ENCODE measurements at places on chromosomes 1 and 21. TPM values are rescaled to one million over a fixed set of nuclear protein-coding genes. Genes with fewer than 3 reads are reported as not detected.

Gene AADACL4
- total RNA-seq = not detected

Gene TCHHL1
- total RNA-seq = not detected

Gene CFAP410
- 40.9 TPM for total RNA-seq

DNA sequence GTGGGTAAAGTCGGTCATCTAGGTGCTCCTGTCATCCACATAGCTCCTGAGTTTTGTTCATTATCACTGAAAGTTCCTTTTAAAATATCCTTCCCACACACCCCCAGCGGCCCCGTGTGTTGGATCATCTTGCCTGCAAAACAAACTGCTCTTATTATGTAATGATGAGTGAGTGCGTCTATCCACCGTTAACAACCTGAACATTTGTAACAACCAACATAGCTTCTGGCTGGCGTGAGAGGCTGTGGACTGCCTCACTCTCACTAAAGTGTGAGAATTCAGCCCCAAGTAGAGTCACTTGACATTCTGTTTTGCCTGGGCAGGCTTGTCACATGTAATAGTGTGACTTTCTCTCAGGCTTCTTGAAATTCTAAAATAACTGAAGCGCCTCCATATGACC is 14.5 kb upstream of the KCNA2 start:
- no peaks in the 10 kb centered on the region for H3K36me3 ChIP-seq
- no peaks in the 10 kb centered on the region for H3K4me1 ChIP-seq
- H3K27me3 ChIP-seq = peaks cover 62% of the 10 kb centered on the region
- H3K4me3 ChIP-seq = no peak overlapping the region

GRCh38 chr1:210072896-210073504 is 135.0 kb downstream of the SYT14 start:
- no peak overlapping the region for H3K27ac ChIP-seq
- no peaks in the 10 kb centered on the region for H3K27me3 ChIP-seq
- no peak for DNase-seq
- no peaks in the 10 kb centered on the region for H3K36me3 ChIP-seq
- no peaks in the 10 kb centered on the region for H3K4me1 ChIP-seq

DNA sequence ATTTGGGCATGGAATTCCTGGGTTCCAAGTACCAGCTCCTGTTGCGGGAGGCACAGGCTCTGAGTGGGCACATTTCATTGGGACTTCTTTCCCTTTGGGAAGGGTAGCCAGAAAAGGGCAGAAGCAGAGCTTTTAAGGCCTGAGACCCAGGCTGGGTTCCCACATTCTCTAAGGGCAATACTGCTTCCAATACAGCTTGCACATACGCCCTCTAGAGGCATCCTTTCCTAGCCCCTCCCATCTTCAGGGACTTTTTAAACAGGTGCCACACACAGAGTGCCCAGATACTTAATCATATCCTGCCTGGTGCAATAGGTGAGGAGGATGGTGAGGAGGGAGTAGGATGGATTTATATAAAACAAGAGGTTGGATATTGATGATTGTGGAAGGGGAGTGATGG is 5.7 kb downstream of the GPR88 start:
- no peaks in the 10 kb centered on the region for H3K4me1 ChIP-seq
- no peak for DNase-seq
- no peak overlapping the region for H3K27ac ChIP-seq
- no peaks in the 10 kb centered on the region for H3K36me3 ChIP-seq

DNA sequence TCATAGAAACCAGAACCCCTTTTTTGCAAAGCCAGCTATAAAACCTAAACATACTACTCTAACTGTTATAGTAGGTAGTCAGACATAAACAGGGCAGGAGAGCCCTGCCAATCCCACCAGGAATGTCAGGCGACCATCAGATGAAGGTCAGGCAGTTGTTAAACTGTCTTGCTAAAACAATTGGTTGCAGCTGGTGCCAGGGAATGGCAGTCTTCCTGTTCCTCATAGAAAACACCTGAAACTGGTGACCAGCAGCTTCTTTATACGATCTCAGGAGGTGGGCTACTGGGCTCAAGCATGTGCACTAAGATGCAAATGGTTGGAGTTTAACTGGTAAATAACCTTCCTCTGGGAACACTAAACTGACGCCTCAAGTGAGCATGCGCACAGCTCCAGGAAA is 224.1 kb downstream of the COL11A1 start:
- H3K27me3 ChIP-seq = no peaks in the 10 kb centered on the region
- no peak for DNase-seq

GRCh38 chr21:43818685-43819084 is 29.3 kb downstream of the RRP1 start:
- no peaks in the 10 kb centered on the region for H3K27me3 ChIP-seq
- H3K4me1 ChIP-seq = no peaks in the 10 kb centered on the region
- H3K4me3 ChIP-seq = no peak overlapping the region

- H3K27me3 ChIP-seq = no peaks in the 10 kb centered on the region
- no peak overlapping the region for H3K27ac ChIP-seq
- no peak for DNase-seq
- peaks cover 2% of the 10 kb centered on the region for H3K4me1 ChIP-seq
- no peak overlapping the region for H3K4me3 ChIP-seq
- no peaks in the 10 kb centered on the region for H3K36me3 ChIP-seq
Measured at GRCh38 chr1:97923811-97924210, 3.0 kb upstream of the DPYD start.

DNA sequence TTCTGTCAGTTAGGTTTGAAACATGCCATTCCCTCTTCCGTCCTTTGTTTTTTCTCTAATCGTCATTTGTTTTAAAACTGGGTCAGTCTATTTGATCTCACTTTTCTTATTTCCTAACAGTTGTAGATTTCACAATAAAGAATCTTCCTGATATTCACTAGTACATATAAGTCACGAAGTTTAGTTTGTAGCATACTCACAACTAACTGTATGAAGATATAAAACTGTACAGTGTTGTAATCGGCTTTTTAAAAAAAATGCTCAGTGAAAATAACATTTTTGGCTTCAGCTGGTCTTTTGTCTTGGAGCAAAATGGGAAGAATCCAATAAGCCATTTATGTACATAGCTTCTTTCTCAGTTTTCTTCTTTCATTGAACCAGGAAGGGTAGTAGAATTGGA is 78.3 kb downstream of the NCAM2 start:
- no peaks in the 10 kb centered on the region for H3K27me3 ChIP-seq
- no peaks in the 10 kb centered on the region for H3K36me3 ChIP-seq
- H3K4me3 ChIP-seq = no peak overlapping the region
- no peaks in the 10 kb centered on the region for H3K4me1 ChIP-seq
- no peak overlapping the region for H3K27ac ChIP-seq
- peak; percentile 41 for DNase-seq

GRCh38 chr1:68230484-68230802 is 1.9 kb downstream of the WLS start:
- peak; percentile 46 for DNase-seq
- peak overlapping the region; percentile 93 for H3K4me3 ChIP-seq
- H3K4me1 ChIP-seq = peaks cover 20% of the 10 kb centered on the region
- H3K27ac ChIP-seq = peak overlapping the region; percentile 20
- peaks cover 2% of the 10 kb centered on the region for H3K27me3 ChIP-seq

GRCh38 chr1:214638459-214638807 is 35.4 kb downstream of the CENPF start:
- H3K27ac ChIP-seq = no peak overlapping the region
- DNase-seq = no peak
- peaks cover 5% of the 10 kb centered on the region for H3K4me1 ChIP-seq

Measured in cardiac muscle cell (in vitro differentiated cells and primary cell).